ENCODE measurements at places on chromosomes 3 and 15.

DNA sequence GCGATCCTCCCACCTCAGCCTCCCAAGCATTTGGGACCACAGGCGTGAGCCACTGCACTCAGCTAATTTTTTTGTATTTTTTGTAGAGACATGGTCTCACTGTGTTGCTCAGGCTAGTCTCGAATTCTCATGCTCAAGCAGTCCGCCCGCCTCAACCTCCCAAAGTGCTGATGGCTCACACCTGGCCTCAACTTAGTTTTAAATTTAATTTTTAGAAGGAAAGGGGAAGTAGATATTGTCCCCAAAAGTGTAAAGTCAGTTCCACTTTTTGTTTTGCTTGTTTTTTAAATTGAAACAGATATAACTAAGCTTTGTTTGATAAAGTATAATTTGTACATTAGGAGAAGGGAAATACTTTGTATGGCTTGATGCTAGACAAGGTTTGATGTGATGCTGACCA, 31.3 kb upstream of the NFKBIZ start:
- DNase-seq, result no peak

DNA sequence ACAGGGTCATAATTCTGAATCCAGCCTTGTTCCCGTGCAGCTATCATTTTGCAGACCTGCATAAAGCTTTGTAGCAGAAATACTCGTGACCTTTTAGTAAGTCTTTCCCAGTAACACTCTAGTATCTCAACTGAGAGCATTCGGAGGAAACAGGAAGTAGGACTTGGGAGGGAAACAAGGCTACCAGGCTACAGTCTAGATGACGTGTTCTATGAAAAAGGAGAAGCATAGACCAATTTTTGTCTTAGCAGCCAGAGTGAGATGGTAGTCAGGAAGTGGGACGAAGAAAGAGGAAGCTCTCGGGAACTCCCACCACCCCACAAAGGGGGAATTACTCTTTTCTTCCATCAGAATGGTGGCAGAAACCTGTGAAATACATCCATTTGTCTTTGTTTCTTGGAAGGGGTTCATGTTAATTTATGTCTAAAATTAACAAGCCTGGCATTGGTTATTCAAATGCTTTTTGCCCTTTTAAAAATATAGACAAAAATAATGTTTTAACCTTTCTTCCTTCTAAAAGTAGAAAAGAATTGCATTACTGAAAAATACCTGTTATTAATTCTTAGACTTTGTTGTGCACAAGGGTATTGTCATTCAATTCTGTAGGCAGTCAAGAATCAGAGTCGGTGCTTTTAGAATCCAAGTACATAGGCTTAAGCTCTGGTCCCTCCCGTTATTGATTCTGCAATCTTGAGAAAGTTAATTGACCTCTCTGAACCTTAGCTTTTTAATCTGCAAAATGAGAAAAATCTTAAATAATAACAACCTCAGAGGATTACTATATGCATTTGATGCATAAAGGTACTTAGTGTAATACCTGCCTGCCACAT, 1.6 kb upstream of the SUCNR1 start:
- no peak for DNase-seq

- DNase-seq, result no peak
These were observed 75.0 kb upstream of the MBNL1 start for GRCh38 chr3:152193673-152194267.

DNA sequence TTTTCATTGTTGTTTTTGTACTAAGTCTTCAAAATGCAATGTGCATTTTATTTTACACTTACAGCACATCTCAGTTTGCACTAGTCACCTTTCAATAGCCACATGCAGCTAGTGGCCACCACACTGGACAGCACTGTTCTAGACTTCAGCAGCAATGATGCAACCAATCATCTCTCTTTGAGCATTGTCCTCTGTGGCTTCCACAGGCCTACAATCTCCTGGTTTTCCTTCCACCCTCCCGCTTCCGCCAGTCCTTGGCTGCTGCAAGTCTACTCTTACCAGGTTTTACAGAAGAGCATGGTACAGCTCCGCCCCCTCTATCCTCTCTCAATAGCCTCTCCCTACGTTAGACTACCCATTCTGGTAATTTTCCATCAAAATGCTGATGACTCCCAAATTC, 25.1 kb upstream of the FSIP1 start:
- no peak for DNase-seq

DNA sequence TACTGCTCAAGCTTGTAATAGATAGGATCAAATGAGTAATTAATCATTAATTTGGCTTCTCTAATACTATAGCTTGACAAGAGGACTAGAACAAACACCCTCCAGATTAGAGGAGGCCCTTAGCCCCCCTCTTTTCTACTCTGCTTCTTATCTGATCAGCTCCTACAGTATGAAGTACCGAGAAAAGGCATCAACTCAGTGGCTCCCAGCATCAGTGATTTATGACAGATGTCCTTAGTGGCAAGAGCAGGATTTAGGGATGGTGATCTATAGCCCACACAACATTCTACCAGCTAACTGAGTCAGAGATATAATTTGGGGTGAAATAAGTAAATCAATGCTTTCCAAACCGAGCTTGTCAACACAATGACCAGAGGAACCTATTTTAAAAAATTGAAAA, 541.1 kb downstream of the NLGN1 start:
- no peak for DNase-seq

All from posterior cingulate gyrus (tissue), 11 donors.